ENCODE measurements at places on chromosomes 4 and X.

- no peak for DNase-seq
These were observed 297.0 kb upstream of the KLF3 start for GRCh38 chr4:38366997-38367396.

DNA sequence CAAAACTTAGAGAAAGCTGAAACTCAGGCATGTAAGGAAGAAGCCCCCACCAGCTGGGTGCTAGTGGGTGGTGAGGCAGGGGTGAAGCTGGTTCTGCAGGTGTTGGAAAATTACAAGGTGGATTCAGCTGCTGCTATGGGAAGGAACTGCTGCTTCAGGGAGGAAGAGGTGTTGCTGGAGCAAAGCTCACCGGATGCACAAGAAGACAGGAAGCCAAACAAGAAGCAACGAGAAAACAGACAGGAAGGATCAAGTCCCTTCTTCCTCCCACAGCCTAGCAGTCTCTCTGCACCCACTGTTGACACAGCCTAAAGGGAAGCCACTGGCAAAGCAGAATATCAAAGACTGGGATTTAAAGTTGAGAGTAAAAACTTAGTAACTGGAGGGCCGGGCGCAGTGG, 100.2 kb upstream of the JADE1 start:
- no peak for DNase-seq

- no peak for DNase-seq
These were observed 536.9 kb downstream of the RAPGEF2 start for GRCh38 chr4:159639671-159640323.

- DNase-seq, result no peak
These were observed 14.1 kb upstream of the AFP start for GRCh38 chr4:73421708-73422457.

- no peak for DNase-seq
These were observed 47.9 kb downstream of the TET2 start for GRCh38 chr4:105194328-105195231.

DNA sequence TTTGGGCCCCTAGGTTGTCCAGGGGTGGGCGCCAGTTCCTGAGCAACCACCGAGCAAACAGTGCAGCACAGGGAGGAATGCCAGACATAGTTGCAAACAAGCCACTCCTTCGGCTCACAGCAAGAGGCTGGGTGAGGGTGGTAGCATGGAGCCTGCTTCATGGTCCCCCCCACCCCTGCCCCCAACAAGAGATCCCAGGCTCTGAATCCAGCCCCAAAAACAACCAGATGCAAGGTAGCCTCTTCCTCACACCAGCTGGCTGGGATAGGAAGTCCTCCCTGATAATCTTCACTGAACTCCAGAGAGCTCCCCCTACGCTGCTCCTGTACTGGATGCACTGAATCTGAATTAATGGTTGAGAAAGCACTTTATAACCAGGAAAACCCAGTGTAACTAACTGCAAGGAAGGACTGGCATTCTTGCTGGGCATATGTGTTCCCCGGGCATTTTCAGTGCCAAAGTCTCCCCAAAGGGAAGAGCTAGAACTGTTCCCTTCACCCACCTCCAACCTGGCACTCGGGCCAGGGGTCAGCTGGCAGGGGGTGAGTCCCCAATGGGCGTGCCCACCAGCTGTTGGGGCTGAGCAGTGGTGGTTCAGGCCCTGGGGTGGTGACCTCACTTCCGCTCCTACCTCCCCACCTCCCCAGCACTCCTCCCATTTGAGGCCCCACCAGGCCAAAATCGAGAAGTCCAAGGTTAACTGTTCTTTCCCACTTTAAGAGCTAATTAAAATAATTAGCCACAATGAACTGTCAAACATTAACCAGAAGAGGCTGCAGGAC, 1.5 kb downstream of the ELF4 start:
- no peak for DNase-seq

DNA sequence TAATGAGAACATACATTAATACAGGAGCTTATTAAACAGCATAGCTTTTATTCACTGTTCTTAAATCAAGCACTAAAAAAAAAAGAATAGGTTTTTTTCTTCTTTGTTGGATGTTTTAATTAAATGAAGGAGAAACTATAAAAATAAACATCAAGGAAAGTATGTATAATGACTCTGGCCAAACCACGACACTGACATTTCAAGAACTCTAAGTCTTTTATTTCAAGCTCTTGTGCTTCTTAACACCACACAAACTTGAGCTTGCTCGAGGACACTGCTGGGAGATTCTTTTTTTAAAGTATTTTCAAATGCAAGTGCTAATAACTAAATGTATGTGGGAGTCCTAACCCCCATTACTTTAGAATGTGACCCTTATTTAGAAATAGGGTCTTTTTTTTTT, 204.9 kb upstream of the PPARGC1A start:
- no peak for DNase-seq

DNA sequence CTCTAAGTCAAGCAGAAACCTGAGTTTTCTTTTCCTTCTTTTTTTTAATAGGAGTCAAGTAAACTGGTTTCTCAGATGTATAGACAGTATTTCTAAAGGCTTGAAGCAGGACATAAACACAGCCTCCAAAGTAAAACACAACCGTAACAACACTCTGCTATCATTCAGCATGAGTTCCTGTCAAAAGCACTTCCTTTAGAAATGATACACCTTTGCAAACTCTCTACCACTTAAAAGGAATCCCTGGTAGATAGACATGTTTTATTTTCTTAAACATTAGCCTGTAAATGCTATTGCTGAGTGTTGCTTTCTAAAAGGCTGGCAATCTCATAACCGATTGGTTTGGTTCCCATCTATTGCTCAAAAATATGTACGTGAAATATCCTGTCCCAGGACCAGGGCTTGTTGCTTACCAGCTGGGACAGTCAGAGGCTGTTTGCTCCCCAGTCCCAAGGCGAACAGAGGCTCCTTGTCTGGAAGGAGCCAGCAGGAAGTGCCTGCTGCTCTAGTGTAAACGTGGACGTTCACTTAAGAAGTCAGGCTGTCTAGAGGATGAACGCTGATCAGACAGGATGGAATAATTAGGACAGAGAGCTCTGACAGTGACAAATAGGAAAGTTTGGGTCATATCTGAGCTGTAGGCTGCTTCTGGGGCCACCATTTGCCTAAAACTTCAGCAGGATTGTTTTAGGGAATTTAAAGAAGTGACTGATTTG, 173.9 kb upstream of the KLF3 start:
- DNase-seq, result peak; percentile 12
